ENCODE measurements at places on chromosomes 3 and 15. TPM values are rescaled to one million over a fixed set of nuclear protein-coding genes. Genes with fewer than 3 reads are reported as not detected.

The EPHA3 gene
- 25.4 TPM for total RNA-seq

The FRMD5 gene
- total RNA-seq = 0.22 TPM

The ACP3 gene
- 0.44 TPM for total RNA-seq

The SNTN gene
- not detected for total RNA-seq

The AHSG gene
- total RNA-seq = 0.75 TPM

The ALDH1L1 gene
- 0.18 TPM for total RNA-seq

The BCHE gene
- total RNA-seq = 78.9 TPM

The ATP8B4 gene
- total RNA-seq = 4.9 TPM

The FBN1 gene
- total RNA-seq = 392 TPM

The SLC25A36 gene
- total RNA-seq = 54.9 TPM

The DAZL gene
- total RNA-seq = not detected

DNA sequence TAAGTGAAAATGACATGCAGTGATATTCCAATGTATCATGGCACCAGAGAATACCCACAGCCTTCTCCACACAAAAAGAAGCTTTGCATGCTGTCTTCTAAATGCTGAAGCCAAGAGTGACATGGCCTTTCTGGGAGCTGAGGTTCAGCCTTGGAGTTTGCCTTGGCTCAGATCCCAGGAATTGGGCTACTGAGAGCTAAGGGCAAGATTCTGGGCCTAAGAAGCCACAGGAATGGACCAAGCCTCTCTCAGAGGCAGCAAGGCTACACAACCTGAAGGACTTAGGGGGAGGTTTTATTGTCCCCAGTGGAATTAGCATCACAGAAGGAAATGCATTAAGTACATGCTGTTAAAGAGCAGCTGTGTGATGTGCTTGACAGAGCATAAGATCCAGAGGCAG is 1078.5 kb downstream of the TUSC7 start:
- DNase-seq = peak; percentile 57

DNA sequence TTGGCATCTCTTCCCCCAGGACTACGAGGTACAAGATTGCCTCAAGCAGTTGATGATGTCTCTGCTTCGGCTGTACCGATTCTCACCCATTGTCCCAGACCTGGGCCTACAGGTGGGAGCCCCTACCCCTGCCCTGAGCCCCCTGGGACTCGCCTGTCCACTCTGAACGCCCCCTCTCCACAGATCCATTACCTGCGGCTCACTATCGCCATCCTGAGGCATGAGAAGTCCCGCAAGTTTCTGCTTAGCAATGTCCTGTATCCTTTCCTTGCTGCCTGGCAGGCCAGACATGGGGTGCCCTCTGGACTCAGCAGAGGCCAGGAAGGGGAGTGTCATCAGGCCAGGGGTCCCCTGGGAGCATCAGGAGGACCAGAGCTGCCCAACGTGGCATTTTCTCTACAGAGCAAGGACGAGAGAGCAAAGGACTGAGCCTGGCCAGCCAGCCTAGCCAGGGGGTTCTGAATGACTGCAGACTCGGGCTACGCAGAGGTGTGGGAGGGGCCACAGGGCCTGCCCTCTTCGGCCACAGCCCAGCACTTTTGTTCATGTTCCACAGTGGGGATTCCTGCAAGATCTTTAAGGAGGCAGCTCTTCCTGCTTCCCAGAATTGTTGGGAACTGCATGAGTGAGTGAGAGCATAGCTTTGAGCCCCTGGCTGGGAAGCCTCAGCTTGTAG is 11.2 kb downstream of the RNF123 start:
- DNase-seq = no peak

- no peak for DNase-seq
Measured at GRCh38 chr3:3005146-3005744, 104.9 kb downstream of the IL5RA start.

DNA sequence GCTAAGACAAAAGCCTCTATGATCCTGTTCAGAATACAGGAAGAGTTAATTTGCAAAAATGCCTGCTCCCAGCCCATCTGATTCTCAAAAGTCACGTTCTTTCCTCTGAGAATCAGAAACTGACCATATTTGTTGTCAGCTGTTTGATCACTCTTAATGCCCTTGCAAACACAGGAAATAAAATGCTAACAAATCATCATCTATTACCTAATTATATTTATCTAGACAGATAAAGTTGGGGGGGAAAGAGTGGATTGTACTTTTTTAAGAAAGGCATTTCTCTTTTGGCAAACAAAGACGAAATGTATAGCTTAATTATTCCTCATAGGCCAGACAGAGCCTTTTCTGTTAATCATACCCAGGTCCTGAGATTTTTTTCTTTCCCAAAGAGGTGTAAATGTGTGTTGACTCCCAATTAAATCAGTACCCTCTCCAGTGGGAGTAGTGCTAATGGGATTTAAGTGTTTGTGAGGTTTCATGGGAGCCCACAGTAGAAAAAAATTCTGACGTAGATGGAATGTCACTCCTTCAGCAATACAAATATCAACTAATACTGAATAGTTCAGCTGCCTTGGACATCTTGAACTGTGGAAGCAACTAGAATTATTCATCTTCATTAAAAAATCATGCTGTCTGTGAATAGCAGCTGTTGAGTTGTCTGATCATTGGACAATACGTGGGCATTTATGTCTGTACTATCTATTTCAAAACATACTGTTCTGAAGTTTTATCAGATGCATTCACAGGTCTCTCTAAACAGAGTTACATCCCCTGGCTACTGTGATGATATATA is 22.5 kb upstream of the BNIP2 start:
- DNase-seq = no peak

DNA sequence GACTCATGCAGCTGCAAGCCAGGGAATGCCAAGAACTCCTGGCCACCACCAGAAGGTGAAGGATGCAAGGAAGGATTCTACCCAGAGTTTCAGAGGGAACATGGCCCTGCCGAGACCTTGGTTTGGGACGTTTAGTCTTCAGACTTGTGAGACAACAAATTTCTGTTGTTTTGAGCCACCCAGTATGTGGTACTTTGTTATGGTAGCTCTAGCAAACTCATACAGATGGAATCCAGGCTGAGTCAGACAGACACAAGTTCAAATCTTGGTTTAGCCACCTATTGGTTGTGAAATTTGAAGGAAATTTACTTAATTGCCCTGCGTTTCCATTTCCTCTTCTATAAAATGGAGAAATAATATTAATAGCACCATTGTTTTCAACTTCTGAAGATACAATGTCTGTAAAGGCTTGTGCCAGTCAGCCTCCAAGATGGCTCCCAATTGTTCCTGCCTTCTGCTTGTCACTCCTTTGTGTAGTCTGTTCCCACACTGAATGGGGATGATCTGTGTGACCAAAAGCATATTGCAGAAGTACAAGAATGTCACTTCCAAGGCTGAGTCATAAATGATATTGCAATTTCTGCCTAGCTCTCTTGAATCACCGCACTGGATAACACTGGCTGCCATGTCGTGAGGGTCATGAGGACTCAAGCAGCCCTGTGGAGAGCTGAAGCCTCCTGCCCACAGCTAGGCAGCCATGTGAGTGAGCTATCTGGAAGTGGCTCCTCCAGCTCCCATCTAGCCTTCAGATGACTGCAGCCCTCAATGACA is 223.5 kb upstream of the PROK2 start:
- DNase-seq = no peak

GRCh38 chr3:195549931-195550519 is 6.9 kb upstream of the PPP1R2 start:
- DNase-seq = peak; percentile 17

GRCh38 chr3:184672977-184673870 is 38.6 kb downstream of the MAGEF1 start:
- DNase-seq = peak; percentile 92

DNA sequence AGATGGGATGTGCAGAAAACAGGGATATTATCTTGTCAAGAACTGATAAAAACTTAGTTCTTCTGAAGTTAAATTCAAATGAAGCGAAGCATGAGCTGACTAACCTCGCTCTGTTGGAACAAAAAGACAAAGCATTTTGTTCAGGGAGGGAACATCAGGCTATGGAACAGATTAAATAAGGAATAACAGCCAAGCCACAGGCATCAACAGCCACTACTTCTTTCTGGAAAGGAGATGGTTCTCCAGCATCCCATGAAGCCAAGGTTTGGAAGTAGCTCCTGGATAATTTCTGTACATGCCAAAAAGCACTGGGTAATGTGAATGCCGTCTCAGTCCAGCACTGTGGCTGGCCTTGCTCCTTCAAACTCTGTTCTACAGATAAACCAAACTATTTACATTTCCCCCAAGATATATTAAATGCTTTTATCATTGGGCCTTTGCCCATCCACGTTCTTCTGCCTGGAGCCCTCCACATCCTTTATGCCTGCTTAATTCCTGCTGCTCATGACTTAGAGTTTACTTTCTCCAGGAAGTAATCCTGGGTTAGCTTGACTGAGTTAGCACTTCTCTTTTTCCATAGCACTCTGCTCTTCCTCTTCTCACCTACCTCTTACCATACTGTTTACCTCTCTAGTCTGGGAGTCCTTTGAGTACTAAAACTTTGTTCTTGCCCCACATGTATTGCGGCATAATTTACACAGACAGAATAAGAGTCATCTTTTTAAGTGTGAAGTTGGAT is 232.0 kb downstream of the CLSTN2 start:
- peak; percentile 36 for DNase-seq

GRCh38 chr15:96020133-96020532 is 310.4 kb upstream of the NR2F2 start:
- peak; percentile 11 for DNase-seq

GRCh38 chr3:14614862-14615261 is 36.7 kb upstream of the CCDC174 start:
- DNase-seq = no peak

- peak; percentile 15 for DNase-seq
Measured at GRCh38 chr3:17830788-17831187, 88.4 kb upstream of the TBC1D5 start.

- DNase-seq = peak; percentile 76
Measured at GRCh38 chr15:74889390-74889882, 406 bp upstream of the MPI start.

GRCh38 chr3:122502941-122503340 is 11.8 kb downstream of the KPNA1 start:
- peak; percentile 20 for DNase-seq

DNA sequence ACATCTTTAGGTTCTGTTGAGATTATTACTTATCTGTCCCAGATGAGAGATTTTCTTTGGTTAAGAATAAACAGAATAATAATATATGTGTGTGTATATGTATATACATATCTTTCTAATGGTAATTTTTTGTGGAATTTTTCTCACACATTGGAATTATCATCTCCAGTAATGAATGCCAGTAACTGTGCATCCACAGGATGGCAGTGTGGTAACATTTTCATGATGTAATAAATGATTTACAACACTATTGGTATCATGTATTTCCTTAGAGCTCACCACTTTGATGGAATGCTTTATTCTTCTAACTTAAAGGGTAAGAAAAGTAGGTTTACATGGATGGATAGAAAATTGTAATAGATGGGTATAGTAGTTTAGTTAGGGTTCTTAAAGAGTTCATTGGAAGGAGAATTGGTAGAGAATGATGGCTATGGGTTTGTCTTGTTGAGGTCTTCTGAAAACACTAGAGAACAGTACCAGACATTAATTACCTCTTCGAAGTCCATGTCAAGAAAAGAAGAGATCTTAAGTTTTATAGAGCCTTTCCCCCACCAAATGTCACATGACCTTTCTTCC is 78.1 kb downstream of the STT3B start:
- DNase-seq = peak; percentile 18

GRCh38 chr3:8882642-8883041 is 80.6 kb downstream of the RAD18 start:
- DNase-seq = no peak

DNA sequence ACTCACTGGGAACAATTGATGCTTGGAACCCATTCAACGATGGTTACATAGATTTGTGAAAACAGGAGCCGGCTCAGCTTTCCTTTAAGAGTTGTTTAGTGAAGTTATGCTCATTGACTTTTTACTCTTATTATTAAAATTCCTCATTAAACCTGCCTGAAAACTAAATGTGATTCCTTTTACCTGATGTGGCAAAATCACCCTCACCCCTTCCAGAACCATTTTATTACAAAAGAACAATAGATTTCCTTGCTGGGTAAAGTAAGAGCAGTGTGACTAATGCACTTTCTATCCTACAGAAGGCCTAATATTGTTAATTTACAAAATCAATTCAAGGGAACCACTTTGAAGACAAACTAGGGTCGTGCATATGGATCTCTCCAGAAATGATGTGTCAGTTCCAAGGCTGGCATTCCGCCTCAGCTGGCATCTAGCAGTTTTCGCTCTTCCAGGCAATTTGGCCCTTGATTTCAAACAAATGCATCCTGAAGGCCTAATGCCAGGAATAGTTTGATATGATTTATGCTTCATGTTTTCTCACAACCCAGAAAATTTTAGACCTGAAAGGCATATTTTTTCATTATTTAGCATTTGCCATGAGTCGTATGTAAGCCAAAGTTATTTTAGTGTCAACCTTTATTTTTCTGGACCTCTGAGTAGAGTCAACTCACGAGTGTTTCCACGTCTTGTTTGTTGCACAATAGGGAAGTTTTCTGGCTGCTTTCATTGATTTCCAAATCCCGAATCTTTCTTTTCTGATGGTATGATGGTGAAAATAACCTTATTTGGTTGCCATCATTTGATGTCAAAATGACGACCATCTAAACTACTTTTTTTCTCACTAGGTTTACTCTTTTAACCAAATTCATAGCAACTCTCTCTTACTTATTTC is 447.8 kb downstream of the MECOM start:
- DNase-seq = no peak

DNA sequence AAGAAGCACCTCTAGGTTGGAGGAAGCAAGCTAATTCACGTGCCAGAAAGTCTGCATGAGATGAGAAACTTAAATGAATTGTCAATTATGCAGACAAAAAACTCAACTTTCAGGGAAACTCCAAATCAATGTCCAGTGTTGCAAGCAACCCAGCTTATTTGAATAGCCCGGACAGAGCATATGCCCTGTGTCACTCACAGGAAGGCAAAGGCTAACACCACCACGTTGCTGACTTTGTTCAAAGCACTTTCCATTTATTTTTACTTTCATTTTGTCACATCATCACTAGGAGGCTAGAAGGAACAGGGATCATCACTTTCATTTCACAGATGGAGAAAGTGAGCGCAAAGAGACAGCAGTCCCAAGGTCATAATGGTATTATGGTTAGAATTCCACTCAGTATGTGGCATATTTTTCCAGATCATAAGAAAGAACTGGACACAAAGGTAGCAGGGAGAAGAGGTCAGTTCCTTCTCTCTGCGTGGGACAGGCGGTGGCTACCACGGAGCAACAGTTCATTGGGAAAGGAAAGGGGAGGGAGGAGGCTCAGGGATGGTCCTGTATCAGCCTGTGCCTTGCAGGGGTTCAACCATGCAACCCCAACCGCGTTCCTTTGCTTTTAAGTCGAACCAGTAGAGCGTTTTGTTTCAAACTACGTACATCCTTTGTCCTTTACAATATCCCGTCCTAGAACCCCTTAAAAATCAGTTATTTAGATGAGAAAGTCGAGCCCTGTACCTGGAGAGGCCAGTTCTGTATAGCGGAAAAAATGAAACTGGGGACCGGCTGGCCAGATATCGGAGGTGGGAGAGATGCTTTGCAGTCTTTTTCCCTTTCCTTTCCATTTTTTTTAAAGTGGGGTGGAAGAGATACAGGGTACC is 1.1 kb downstream of the HEG1 start:
- DNase-seq = peak; percentile 78

DNA sequence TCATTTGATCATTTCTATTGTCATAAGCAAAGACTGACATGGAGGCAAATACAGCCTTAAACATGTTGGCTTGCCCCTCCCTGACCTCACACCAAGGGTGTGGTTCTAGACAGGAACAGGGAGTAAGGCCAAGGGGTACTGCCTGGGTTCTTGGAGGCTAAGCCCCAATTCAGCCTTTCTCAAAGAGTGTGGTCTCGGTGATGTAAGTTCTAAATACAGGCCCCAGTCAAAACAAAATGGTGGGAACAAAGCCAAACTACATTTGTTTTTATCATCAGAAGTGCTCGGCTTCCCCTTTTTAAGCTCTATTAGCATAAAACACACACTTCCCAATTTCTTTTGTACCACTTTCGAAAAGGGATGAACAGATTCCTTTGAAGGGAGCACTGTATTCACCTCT is 129.5 kb downstream of the ATP8B4 start:
- DNase-seq = peak; percentile 62
